ENCODE measurements at places on chromosomes 2 and 18.

GRCh38 chr18:47184419-47185050, 8.4 kb upstream of the IER3IP1 start:
- no peak for DNase-seq

DNA sequence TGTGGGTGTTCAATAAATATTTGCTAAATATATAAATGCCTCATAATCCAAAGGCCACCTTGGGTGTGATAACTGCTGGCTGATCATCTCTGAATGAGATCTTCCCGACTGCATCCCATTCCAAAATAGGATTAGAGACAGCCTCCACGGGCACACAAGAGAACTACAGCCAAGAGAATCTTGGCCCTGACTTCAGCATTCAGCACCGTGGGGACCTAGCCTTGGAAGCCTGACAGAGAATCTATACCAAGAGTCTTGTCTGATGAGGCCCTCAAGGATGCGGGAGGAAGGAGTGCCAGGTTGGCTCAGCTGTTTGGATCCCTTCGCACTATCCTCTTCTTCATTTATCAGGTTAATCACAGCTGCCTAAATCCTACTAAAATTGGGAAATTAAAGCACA, 85.8 kb downstream of the RBM43 start:
- no peak for DNase-seq

GRCh38 chr2:28252311-28252710, 140.3 kb upstream of the FOSL2 start:
- DNase-seq, result no peak

GRCh38 chr2:25454824-25455611, 113.3 kb upstream of the DNMT3A start:
- no peak for DNase-seq

GRCh38 chr2:215407061-215407460, 28.8 kb downstream of the FN1 start:
- DNase-seq, result no peak

DNA sequence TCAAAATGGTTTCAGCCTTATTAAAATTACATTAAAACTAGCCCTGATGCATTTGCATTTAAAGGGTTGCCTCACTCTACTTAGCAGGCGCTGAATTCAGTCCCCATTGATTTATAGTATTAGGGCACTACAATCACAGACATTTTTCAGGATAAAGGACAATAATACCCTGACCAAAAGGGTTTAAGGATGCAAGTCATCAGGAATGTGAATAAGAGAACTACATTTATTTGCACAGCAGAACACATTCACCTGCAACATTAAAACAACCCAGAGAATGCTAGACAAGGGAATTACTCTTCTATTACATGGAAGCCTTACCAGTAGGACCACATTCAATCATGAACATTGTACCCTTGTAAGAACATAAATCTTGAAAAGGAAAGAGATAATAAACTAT, 93.6 kb downstream of the TCF4 start:
- DNase-seq, result no peak

Measured in AML-193 (cell line).